ENCODE measurements at places on chromosomes 2 and 18.

DNA sequence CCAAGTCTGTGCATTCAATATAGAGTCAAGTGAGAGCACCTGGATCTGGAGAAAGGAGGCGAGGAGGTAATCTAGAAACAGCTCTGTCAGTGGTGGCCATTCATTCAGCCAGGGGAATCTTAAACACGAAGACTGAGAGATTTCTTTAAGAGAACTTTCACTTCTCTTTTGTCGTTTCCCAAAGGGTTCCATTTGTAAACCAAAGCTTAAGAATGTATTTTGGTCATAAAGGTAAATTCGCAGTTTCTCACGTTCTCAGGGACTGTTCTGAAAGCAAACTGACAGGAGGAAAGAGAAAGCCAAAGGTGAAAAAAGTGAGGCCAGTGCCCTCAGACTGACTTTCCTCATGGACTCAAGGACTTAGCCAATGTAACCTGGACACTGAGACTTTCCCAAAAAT, 513.5 kb downstream of the CMPK2 start:
- no peak for DNase-seq

DNA sequence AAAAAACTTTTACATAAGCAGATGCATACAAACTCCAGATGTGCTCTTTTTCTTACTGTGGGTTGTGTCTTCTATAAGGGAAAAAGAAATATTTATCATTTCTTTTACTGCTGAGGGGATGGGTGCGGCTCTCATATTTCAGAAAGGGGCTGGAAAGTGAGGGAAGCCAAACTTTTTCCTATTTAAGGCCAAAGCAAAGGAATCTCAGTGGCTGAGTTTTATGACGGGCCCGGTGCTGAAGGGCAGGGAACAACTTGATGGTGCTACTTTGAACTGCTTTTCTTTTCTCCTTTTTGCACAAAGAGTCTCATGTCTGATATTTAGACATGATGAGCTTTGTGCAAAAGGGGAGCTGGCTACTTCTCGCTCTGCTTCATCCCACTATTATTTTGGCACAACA, at the start of gene COL3A1:
Gene COL3A1, plus strand, starts transcription at position 210 of the 400 bp plus-strand sequence. Its CDS starts 117 bp downstream, at position 327.
- no peak for DNase-seq

GRCh38 chr2:33289961-33290360, 186.5 kb upstream of the RASGRP3 start:
- no peak for DNase-seq

GRCh38 chr2:230660294-230661060, 52.2 kb upstream of the CAB39 start:
- DNase-seq: no peak

DNA sequence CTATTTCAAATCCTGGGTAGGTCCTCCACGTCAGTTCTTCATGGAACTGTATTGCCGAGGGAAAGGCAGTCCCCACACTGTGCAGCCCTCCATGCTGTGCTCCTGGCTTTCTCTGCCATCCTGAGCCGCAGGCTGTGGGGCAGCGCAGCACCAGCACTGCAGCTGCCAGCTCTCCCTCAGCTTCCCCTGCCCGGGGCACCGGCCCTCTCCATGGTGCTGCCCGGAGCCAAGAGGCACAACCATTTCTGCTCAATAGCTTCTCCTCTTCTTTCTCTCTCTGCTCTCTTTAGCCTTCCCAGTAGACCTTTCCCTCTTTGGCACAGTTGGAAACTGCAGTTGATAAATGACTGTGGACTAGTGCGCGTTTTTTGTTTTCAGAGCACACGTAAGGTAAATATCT, 12.1 kb downstream of the ANKRD23 start:
- no peak for DNase-seq

DNA sequence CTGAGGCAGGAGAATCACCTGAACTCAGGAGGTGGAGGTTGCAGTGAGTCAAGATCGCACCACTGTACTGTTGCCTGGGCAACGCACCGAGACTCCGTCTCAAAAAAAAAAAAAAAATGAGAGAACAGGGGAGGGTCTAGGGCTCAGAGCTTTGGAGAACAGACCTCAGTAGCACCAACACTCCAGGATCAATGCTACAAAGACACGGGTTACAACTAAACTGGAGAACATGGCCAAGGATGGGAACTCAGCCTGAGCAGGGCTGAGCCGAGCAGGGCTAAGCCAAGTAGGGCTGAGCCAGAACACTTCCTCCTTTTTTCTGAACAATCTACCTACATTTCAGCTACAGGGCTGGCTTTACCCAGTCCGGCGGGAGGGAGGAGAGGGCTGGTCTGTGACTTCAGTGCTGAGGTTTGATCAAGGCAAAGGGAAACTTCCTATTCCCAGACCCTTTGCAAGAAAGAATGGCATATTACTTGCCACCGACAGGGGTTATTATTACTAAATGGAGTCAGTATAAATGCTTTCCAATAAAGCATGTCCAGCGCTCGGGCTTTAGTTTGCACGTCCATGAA, 2.9 kb upstream of the CASP8 start:
- no peak for DNase-seq

GRCh38 chr2:177474998-177475397, 82.4 kb downstream of the AGPS start:
- no peak for DNase-seq

GRCh38 chr18:23631746-23632145, 31.0 kb downstream of the ANKRD29 start:
- DNase-seq: no peak

- DNase-seq: no peak
Measured at GRCh38 chr2:235055891-235056516, 104.2 kb downstream of the SH3BP4 start.

- DNase-seq: no peak
Measured at GRCh38 chr2:186183406-186183805, 302.7 kb upstream of the ZC3H15 start.

DNA sequence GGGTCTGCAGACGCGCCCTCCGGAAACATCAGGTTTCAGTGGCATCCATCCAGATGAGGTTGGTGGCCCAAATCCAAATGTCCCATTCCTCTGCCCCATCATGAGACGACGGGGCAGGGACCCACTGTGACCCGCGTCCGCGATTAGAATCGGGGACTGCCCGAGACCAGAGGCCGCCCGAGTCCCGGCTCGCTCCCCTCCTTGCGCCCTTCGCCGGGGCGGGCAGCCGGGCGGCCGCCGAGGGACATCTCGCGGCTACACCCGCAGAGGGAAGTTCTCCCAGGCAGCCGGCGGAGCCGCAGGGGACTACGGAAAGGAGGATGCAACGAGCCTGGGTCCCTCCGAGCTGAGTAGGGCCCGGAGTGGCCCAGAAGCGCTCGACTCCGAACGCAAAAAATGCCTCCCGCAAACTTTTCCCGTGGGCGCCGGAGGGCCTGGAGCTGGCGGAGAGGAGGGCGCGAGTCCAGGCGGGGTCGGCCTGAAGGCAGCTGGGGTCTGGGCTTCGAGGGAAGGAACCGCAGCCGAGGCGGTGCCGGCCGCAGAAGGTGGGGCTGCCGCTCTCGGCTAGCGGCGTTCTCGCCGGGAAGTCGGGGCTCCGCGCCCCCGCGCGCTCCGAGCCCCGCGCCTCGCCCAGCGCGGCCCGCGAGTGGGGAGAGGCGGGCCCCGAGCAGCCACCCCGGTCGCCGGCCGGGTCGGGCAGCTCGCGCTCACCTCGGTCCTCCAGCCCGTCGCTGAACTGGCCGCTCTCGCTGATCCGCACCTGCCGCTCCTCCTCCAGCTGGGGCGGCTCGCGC, 580 bp downstream of the TMEM163 start:
- DNase-seq: no peak

- DNase-seq: no peak
Measured at GRCh38 chr2:178674122-178674521, 133.1 kb downstream of the TTN start.

DNA sequence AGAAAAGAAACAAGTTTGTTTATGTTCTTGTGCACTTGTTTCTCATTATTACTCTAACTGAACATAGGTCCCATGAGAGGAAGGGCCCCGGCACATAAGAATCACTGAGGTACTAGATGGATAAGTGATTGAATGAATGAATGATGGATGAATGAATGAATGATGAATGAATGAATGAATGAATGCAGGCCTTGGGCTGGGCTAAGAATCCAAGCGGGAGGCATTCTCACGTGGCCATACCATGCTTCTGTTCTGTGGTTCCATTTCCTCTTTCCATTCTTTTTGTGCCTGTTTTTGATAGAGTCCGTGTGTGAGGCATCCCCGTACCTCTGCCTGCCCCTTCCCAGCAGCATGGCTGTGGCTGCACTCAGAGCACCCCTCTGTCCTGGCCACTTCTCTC, 94.8 kb downstream of the SH3BP4 start:
- no peak for DNase-seq

DNA sequence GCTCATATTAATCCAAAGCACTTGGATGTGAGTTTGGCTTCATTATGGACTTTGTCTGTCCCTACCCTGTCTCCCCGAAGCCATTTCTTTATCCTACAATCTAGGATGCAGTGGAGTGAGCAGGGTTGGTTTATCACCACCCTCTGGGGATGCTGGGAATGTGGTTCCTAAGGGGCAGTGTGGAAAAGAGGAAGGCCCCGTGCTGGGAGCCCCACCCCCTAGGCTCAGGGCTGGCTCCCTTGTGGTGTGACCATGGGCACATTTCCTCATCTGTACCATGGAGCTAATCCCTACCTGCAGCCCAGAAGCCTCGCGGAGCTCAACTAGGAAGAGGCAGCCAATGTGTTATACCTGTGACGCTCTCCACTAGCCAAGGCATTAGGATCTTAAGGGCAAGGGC, 92.5 kb downstream of the TGOLN2 start:
- DNase-seq: no peak

DNA sequence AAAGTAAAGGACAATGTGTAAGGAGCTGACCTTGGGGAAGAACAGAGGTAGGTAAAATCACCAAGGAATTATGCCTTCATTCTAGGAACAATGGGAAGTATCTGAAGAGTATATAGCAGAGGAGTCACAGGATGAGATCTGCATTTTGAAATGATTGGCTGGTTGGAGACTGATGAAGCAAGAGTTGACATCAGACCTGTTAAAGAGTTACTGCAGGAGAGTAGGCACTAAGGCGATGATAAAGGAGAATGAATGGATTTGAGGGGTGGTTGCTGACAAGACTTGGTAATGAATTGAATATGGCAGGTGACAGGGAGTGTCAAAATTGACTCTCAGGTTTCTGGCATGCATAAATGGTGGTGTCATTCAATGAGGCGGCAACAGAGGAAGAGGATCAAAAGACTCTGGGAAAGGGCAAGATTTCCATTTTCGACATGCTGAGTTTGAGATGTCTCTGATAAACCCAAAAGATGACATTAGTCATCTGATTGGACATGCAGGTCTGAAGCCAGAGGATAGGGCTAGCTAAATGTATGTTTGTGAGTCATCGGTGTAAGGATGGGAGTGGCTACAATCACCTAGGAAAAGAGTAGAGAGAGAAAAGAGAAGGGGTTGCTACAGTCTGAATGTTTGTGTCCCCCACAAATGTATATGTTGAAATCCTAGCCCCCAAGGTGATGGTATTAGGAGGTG, 236.5 kb downstream of the DYM start:
- DNase-seq: no peak

- DNase-seq: no peak
Measured at GRCh38 chr2:39665811-39666490, at the start of gene TMEM178A. TMEM178A (plus strand) TSS chr2:39665917; CDS start chr2:39665975, 58 bp downstream.

- no peak for DNase-seq
Measured at GRCh38 chr18:63953811-63954210, 4.7 kb downstream of the HMSD start.

GRCh38 chr2:25286025-25286400, 55.7 kb downstream of the DNMT3A start:
- DNase-seq: peak; percentile 25

DNA sequence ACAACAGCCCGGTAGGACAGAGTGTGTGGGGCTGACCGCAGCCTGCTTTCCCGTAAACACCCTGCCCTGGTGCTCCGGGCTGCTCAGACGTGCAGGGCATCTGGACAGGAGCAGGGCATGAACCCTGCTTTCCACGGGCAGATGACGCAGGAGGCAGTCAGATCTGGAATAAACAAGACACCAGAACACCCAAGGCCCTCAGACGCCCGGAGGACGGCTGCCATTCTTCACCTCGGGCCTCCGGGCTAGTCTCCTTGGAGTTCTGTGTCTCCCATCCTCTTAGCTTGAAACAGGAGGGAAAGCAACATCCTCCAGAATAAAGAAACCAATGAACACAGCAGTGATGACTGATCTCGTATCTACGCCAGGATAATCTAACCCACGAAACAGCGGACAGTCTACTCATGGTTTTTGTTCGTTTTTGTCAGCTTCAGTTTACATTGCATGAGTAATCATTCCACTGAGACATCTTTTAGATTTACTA, 7.3 kb downstream of the PXDN start:
- DNase-seq: no peak

GRCh38 chr2:151071382-151071781, 190.3 kb downstream of the RBM43 start:
- DNase-seq: no peak

DNA sequence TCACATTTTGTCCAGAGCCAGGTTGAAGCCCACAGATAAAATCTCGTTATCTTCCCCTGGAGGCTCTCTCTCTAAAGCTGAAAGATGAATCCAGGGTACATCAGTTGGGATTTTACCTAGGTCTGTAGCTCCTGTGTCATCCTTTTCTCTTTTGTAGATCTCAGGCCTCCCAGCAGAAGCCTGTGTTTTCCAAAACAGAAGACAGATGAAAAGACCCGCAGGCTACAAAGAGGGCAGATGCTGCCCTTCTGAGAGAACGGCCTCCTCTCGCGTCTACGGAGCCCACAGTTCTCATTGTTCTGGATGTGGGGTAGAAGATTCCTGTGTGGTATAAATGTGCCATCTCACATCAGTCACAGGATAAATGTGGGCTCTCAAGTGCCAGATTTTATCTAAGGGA, 139.5 kb downstream of the SUCLG1 start:
- DNase-seq: no peak

DNA sequence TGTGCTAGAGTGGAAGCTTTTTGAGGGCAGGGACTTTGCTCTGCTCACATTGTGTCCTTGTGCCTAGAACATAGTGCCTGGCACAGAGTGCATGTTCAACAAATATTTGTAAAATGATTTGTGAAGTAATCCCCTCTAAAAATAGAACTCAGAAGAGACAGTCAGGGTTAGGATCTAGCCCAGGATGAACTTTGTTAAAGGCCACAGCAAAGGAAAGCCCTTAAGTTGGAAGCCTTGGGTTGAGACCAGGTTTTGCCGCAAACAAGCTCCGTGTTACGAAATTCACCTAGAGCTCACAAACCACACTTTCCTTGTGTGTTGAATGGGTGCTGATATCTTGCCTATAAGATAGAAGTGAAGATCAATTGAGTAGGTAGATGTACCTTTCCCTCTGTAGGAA, 84.2 kb downstream of the SETBP1 start:
- DNase-seq: no peak

All from activated naive CD8-positive, alpha-beta T cell treated with anti-CD3 and anti-CD28 coated beads, Interleukin-2, amount 50 U/mL, for 16 hours (primary cell).